Ammon's horn (tissue), 1 donor: ENCODE measurements at places on chromosomes 1 and 21.

- DNase-seq, result no peak
Observed at GRCh38 chr1:231553320-231553719, 24.9 kb downstream of the TSNAX start.

GRCh38 chr1:21175324-21175669 is 1.4 kb downstream of the EIF4G3 start:
- peak; percentile 67 for DNase-seq

DNA sequence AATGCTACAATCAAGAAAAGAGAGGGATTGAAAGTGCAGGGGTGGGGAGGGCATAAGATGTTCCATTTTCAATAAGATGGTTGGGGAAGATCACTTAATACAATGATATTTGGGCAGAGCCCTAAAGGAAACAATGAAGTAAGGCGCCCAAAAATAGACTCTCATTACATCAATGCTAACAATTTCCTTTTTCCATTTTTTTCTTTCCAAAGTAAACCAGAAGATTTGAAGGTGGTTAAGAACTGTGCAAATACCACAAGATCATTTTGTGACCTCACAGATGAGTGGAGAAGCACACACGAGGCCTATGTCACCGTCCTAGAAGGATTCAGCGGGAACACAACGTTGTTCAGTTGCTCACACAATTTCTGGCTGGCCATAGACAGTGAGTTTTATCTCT is 16.8 kb downstream of the IFNAR2 start:
- no peak for DNase-seq

GRCh38 chr21:25640943-25641292 is 1.9 kb downstream of the JAM2 start:
- DNase-seq, result no peak

DNA sequence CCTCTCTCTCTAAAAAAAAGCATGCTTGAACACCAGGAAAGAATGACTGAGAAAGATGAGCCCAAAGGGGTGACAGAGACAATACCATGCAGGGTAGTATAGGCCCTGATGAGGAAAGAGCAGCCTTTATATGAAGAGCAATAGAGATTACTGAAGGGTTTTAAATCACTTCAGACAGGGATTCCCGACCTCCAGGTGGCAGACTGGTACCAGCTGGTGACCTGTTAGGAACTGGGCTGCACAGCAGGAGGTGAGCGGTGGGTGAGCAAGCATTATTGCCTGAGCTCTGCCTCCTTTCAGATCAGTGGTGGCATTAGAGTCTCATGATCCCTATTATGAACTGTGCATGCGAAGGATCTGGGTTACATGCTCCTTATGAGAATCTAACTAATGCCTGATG is 30.8 kb upstream of the GTF2B start:
- no peak for DNase-seq

- DNase-seq, result no peak
Observed at GRCh38 chr1:187691439-187691838, 862.7 kb downstream of the PLA2G4A start.

GRCh38 chr1:184254849-184255248 is 132.0 kb upstream of the C1orf21 start:
- no peak for DNase-seq

GRCh38 chr1:152537496-152537895 is 23.2 kb downstream of the CRCT1 start:
- no peak for DNase-seq

DNA sequence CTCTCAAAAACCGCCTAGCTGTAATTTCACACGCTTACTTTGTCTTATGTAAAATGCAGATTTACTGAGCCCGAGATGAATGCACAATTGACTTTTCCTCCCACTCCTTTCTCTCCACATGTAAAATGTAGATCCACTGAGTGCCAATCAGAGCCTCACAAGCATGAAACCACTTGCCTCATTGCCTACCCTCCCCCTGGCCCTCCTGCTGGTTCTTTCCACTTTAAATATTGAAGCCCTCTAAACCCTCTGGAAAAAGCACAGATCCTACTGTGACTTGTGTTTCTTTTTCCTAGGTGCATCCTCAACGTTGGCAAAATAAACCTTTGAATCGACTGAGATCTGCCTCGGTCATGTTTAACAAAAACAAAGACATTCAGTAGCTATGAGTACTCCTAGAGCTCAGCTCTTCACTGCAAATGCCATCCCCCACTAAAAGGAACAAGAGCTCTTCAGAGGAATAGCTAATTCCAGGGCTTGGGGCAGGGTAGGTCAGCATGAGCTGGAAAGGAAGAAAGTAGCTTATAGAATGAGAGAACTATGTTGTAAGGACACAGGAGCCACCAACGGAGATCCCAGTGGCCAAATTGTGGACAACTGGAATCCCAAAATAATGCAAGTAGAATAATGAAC is 365.5 kb upstream of the RUNX1 start:
- no peak for DNase-seq

GRCh38 chr1:71170925-71171324 is 90.1 kb upstream of the ZRANB2 start:
- DNase-seq, result no peak

DNA sequence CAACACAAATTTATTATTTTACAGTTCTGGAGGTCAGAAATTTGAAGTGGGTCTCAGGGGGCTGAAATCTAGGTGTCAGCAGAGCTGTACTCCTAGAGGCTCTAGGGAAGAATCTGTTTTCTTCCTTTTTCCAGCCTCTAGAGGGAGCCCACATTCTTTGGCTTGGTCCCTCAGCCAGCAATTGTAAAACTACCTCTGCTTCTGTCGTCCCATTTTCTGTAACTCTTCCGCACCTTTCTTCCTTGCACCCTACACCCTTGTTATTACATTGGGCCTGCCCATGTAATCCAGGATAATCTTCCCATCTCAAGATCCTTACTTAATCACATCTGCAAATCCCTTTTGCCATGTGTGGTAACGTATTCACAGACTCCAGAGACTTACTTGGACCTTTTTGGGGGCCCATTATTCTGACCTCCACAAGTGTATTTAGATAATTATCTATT is 24.8 kb upstream of the THEM4 start:
- DNase-seq, result peak; percentile 59

DNA sequence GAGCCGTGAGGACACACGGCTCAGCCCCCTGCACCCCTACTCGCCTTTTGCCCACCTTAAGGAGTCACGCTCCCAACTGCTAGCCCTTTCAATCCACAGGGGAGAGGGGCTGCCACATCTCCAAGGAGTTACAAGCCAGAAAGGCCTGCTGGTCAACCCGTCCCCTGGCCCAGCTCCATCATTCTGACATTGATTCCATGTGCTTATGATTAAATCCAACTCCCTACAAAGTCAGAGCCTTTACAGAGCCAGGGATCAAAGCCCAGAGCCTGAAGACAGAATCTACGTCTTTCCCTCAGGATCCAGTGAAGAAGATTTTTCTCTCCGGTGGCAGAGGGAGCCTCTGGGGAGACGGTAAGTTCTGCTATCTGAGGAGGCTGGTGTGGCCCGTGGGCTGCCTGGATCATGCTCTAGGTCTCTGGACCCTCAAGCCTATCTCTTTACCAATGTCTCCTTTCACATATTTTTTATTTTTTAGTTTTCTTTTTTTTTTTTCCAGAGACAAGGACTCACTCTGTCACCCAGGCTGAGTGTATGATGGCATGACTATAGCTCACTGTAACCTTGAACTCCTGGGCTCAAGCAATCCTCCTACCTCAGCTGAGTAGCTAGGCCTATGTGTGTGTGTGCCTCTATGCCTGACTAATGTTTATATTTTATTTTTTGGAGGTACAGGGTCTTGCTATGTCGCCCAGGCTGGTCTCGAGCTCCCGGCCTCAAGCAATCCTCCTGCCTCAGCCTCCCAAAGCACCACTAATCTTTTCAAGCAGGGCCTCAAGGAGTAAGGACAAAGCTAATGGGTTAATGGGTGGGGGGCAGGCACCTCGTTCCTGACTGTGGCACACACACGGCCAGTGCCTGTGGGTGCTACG is 61.3 kb downstream of the SLC66A1 start:
- no peak for DNase-seq

DNA sequence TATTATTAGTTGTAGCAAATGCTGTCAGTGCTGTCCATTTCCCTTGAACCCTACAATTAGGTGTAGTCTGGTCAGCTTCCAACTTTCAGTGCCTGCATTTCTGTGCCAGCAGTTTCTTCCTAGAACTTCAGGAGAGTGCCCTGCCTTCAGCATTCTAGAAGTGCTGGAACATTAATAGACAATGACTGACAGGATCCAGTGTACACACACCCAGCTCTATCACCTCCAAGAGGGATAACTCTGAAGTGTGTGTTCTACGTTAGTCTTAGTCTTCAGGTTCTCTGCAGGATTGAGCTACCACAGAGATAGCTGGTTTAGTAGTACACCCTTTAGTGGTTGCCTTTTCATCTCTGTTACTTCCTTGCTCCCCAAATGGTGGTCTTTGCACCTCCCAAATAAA is 61.4 kb downstream of the PRRX1 start:
- DNase-seq, result no peak

DNA sequence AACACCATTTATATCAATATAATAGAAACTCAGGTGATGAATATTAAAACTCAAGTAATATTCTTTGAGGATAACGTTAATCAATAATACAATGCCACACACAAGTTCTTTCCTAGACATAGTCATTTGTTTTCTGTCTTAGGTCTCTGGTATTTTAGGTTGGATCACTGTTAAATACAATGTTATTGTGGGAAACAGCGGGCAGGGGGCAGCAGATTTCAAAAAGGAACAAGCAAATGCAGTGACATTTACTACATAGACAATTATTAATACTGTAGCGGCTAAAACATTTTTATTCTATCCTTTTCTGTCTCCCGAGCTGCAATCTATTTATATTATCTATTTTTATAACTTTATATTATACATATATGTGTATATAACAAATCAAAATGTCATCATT is 186.4 kb upstream of the ZNHIT6 start:
- DNase-seq, result peak; percentile 22

- no peak for DNase-seq
Observed at GRCh38 chr1:1399872-1400575, 889 bp upstream of the CCNL2 start.

GRCh38 chr1:179857009-179857408 is 20.6 kb downstream of the TOR1AIP2 start:
- DNase-seq, result no peak

- no peak for DNase-seq
Observed at GRCh38 chr1:222955964-222956363, 141.1 kb downstream of the DISP1 start.

DNA sequence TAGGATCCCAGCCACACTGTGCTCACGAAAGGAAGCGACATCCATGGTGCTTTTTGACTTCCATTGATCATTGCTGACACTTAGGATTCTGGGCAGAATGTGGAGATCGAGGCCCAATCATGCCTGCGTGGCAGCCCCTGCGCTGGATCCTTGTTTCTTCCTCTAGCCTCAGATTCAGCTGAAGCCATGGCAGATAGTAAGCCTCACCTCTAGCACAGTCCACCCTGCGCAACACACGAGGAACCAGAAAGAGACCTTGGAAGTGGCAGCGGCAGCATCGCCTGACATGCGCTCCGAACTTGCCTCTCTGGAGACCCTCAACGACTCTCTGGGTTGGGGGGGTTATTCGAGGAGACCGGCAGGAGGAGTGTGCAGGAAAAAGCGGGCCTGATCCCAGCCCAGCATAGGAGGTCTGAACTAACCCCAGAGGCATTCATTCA is 10.6 kb downstream of the HLX start:
- peak; percentile 0 for DNase-seq

DNA sequence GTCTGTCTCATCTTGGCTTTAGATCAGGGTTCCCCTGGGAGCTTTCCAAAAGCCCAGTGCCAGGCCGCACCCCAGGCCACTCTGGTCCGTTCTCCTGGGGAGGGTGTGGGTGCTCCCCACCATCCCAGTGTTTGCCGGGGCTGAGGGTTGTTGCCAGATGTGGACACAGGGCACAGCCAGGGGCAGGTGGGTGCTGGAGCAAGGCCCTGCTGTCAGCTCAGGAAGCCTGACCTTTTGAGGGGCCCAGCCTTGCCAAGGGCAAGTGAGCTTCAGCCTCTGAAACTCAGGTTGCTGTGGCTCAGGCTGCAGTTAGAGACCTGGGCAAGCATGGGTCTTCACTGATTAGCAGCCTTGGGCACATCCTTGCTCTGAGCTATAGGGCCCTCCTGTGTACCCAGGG is 22.8 kb upstream of the ZBTB21 start:
- DNase-seq, result no peak

DNA sequence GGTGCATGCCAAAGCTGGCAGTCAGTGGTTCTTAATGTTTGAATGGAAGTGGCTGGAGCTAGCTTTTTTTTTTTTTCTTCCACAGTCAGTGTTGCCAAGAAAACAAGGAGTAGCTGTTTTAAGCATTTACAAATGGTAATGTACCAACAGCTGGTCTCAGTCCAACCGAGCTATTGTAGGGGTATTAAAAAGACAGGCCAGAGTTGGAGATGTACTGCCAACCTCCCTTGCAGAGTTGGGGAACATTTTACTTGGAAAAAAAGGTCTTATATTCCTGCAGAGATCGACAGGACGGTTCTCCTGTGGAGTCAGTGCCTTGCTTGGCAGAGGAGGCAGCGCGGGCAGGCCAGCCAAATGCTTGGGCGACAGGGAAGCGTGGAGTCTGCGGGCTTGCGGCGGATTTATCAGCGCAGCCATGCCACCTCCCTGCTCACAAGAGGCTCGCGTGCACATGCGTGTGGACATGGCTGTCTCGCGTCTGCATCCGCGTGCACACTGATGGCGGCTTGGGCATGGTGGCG is 338.1 kb downstream of the RPS6KC1 start:
- peak; percentile 80 for DNase-seq

DNA sequence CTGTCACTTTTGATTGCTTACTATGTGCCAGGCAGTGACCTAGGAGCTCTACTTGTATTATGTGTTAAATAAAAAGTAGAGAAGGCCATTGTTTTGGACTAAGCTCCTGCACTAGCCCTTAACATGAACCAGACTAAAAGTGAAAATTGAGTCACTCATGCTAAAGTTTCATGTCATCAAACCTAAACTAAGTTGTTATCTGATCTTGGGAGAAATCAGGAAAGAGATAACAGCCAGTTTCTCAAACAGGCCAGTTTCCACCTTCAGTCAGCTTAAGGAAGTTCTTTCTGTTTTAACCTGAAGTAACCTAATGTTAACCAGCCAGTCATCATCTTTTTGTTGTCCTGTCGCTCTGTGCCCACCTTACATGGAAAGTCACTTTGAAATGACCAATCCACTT is 102.1 kb upstream of the MARK1 start:
- no peak for DNase-seq

DNA sequence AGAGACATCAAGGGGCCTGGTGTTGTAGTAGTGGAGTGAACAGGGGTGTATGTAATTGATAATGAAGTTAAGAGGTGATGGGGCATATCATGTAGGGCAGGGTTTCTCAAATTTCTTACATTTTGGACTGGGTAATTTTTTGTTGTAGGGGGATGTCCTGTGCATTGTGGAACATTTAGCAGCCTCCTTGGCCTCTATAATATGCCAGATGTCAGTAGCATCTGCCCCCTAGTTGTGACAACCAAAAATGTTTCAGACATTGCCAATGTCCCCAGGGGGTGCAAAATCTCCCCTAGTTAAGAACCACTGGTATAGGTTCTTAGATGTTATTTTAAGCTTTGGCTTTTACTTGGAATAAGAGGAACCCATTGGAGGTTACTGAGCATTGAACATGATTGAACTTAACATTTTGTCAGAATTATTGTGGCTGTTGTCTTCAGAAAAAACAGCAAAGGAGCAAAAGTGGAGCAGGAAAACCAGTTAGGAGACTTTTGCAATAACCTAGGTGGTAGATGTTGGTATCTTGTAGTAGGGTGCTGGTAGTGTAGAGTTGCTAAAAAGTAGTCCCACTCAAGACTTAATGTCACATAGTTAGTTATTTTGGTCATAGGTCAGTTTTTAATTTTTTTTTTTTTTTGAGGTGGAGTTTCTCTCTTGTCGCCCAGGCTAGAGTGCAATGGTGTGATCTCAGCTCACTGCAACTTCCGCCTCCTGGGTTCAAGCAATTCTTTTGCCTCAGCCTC is 6.2 kb downstream of the ZNF326 start:
- DNase-seq, result no peak

- DNase-seq, result no peak
Observed at GRCh38 chr1:32971156-32971555, 6.5 kb upstream of the RNF19B start.
